ENCODE measurements at places on chromosomes 5 and 9. TPM values are rescaled to one million over a fixed set of nuclear protein-coding genes. Genes with fewer than 3 reads are reported as not detected.

- H3K4me1 ChIP-seq: no peaks in the 10 kb centered on the region
- no peak for DNase-seq
- H3K27me3 ChIP-seq: peaks cover 5% of the 10 kb centered on the region
- H3K27ac ChIP-seq: no peak overlapping the region
- H3K36me3 ChIP-seq: no peaks in the 10 kb centered on the region
Measured at GRCh38 chr9:33430942-33431341, 16.5 kb downstream of the AQP3 start.

DNA sequence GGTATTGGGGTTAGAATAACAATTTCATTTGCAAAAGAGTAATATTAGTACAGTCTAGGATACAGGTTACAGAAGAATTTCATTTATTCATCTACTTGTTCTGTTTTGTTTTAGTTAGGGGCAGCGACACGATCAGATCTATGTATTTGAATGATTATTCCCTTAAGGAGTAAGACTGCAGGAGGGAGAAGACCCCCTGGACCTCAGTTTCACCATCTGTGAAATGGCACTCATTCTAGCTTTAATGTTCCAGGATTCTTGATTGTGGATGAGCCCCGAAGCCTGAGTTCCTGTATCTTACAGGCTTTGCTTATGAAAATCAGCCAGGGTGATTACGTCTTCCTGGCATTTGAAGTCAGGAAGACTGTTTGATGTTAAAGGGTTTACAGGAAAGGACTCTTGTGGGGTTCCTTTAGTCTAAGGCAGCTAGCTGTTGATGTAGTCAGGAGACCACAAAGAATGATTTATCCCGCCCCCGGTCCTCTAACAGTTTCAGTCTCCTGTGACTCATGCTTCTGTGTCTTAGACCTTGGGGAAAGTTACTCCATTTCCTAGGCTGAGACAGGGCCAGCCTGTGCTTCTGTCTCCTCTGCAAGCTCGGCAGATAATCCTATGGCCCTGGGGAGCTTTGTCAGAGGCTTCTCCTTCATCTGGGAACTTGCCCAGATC, 11.5 kb downstream of the SMIM3 start:
- no peaks in the 10 kb centered on the region for H3K27me3 ChIP-seq
- peaks cover 3% of the 10 kb centered on the region for H3K36me3 ChIP-seq
- DNase-seq: no peak
- H3K4me1 ChIP-seq: peaks cover 28% of the 10 kb centered on the region
- H3K4me3 ChIP-seq: peak overlapping the region; percentile 25

- H3K4me1 ChIP-seq: peaks cover 8% of the 10 kb centered on the region
- H3K4me3 ChIP-seq: no peak overlapping the region
- H3K27ac ChIP-seq: peak overlapping the region; percentile 3
- no peak for DNase-seq
Measured at GRCh38 chr5:10434392-10434791, 7.3 kb upstream of the ROPN1L start.

DNA sequence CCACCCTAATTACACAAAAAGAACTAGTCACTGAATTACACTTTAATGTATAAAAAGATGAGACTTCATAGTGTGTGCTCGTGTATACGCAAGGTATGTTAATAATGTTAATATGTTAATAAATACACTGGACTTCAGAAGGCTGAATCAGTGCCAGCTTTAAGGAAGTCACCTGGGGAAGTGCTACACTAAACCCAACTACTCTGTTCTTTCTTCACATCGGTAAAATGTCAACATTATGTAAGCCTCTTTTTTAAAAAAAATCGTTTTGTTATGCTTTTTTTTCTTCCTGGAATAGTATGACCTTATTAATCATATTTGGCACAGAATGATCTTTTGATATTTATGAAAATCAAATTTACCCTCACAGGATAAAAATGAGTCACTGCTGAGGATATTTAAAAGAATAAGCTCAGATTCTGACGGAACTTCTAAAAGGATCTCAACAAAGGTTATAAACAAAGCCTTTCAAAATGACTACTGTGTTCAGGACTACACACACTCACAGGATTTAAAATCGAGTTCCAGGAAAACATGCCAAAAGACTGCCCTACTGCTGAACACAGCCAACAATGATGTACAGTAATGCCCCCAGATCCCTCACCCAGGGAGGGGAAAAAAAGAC, 75.9 kb downstream of the AUH start:
- no peak for DNase-seq
- no peak overlapping the region for H3K27ac ChIP-seq
- no peaks in the 10 kb centered on the region for H3K4me1 ChIP-seq

DNA sequence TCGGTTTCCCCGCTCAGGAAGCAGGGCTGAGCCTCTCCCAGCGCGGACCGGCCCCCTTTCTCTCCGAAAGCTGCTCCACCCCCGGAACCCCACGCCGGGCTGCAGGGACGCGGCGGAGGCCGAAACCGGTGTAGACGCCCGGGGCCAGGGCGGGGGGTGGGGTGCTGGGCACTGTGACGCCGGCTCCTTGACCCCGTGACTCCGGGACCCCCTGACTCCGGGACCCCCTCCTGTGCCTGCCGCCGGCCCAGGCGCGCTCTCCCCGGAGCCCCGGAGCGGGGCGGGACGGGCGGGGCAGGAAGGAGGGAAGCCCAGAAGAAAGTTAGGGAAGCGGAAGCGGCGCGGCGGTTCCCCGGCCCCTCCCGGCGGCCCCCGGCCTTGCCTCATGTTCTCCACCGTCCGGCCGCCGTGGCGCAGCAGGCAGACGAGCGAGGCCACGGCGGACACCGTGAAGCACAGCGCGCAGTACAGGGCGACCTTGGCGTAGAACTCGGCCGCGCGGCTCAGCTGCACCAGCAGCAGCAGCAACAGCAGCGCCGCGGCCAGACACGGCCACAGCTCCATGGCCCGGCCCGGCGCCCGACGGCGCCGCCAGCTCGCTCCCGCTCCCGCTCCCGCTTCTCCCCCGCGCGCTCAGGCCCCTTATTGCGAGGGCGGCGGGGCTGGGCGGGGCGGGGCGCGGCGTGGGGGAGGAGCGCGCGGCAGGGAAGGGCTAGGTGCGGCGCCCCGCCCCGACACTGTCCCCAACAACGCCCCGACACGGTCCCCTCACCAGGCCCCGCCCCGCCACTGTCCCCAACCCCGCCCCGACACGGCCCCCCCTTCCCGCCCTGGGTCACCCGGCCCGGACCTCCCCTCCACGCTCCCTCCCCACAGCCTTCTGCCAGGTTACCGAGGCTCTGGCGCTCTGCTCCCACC, at the start of gene AGPAT2:
Gene AGPAT2 (minus strand): TSS at position 664 of the 918 bp plus-strand sequence. CDS start 100 bp downstream, at position 564.
- H3K4me3 ChIP-seq: peak within 1 kb of the TSS; percentile 80
- no peak for DNase-seq
- no peak within 1 kb of the TSS for H3K27ac ChIP-seq
- peaks cover 7% of the 10 kb centered on the region for H3K4me1 ChIP-seq

DNA sequence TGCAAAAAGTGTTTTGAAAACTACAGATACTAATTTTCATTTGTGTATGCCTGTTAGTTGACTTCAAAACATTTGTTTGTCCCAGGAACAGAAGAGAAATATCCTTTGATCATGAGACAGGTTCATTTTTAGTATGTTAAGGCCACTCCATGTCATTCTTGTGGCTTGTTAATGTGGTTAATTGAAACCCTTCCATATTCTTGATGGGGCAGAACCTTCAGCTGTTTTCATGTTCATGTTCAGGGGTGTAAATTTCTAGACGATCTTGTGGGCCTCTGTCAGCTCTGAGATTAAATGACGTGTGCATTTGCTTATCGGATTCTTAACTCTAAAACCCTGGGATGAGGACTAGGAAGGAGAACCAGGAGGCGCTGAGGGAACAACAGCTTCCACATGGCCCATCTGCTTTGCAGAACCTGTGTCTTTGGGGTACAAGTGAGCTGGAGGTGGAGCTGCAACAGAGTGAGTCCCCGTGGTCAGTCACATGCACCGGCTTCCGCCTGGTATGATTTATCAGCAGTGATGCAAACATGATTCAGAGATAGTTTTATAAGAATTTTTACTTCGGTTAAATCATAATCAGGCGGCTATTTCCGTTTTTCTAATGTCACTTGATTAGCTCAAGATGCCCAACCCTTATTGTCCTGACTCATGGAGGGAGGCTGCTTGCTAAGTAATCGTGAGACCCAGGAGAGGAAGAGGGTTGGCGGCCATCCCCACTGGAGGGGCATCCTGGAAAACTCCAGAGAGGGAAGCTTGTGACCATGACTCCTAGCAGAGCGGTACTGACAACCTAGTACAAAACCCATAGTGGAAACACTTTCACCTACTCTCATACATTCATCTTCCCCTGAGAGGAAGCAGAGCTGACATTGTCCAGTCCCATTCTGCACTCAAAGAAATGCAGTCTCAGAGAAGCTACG, 138.4 kb downstream of the C9orf152 start:
- DNase-seq: no peak
- H3K27me3 ChIP-seq: no peaks in the 10 kb centered on the region
- no peak overlapping the region for H3K4me3 ChIP-seq
- peaks cover 54% of the 10 kb centered on the region for H3K4me1 ChIP-seq
- H3K27ac ChIP-seq: peak overlapping the region; percentile 87

GRCh38 chr5:33806738-33807442, 84.9 kb downstream of the ADAMTS12 start:
- no peaks in the 10 kb centered on the region for H3K27me3 ChIP-seq
- peaks cover 47% of the 10 kb centered on the region for H3K4me1 ChIP-seq
- peak overlapping the region; percentile 84 for H3K27ac ChIP-seq
- peak overlapping the region; percentile 10 for H3K4me3 ChIP-seq
- DNase-seq: no peak

CERCAM gene
- total RNA-seq: 280 TPM
